ENCODE measurements at places on chromosomes 1 and 21. TPM values are rescaled to one million over a fixed set of nuclear protein-coding genes. Genes with fewer than 3 reads are reported as not detected.

GRCh38 chr1:163131981-163132380 lies 62.8 kb downstream of the RGS4 start:
- H3K36me3 ChIP-seq, result no peaks in the 10 kb centered on the region
- no peak overlapping the region for H3K27ac ChIP-seq
- no peaks in the 10 kb centered on the region for H3K27me3 ChIP-seq
- no peaks in the 10 kb centered on the region for H3K4me1 ChIP-seq
- no peak for DNase-seq

The OR6K3 gene
- total RNA-seq, result not detected

DNA sequence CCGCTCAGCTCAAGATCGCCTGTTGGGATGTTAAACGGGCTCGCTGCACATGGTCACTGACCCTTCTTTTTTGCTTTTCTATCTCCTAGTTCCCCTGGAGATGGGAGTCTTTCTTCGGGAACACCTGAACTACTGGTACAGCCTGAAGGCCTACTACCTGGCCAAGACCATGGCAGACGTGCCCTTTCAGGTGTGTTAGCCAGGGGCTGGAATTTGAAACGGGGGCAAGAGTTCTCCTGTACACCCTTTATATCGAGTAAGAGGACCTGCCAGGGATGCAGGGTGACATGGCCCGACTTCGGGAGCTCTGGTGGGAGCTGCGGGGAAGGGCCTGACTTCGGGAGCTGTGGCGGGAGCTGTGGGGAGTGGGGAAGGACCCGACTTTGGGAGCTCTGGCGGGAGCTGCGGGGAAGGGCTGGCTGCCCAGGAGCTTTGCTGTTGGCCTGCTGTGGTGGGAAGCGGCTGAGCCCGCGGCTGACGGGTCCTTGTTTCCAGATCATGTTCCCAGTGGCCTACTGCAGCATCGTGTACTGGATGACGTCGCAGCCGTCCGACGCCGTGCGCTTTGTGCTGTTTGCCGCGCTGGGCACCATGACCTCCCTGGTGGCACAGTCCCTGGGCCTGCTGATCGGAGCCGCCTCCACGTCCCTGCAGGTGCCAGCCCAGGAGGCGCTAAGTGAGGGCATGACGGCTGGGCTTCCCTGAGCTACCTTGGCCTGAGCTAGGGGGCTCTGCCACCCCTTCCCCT lies 24.0 kb downstream of the TFF3 start:
- H3K27me3 ChIP-seq, result no peaks in the 10 kb centered on the region
- H3K4me3 ChIP-seq, result no peak overlapping the region
- peaks cover 87% of the 10 kb centered on the region for H3K36me3 ChIP-seq
- DNase-seq, result no peak
- no peaks in the 10 kb centered on the region for H3K4me1 ChIP-seq
- no peak overlapping the region for H3K27ac ChIP-seq

GRCh38 chr1:7256526-7256925 lies 471.3 kb downstream of the CAMTA1 start:
- DNase-seq, result no peak
- H3K36me3 ChIP-seq, result no peaks in the 10 kb centered on the region
- no peak overlapping the region for H3K27ac ChIP-seq
- H3K27me3 ChIP-seq, result no peaks in the 10 kb centered on the region
- H3K4me1 ChIP-seq, result no peaks in the 10 kb centered on the region
- no peak overlapping the region for H3K4me3 ChIP-seq

GRCh38 chr1:184990204-184990603 lies 15.9 kb upstream of the NIBAN1 start:
- no peak overlapping the region for H3K4me3 ChIP-seq
- no peak overlapping the region for H3K27ac ChIP-seq
- H3K4me1 ChIP-seq, result no peaks in the 10 kb centered on the region
